GM12891 (cell line): ENCODE measurements at places on chromosomes 11 and 22.

- DNase-seq, result no peak
These were observed 317.8 kb downstream of the BUD13 start for GRCh38 chr11:116454951-116455350.

DNA sequence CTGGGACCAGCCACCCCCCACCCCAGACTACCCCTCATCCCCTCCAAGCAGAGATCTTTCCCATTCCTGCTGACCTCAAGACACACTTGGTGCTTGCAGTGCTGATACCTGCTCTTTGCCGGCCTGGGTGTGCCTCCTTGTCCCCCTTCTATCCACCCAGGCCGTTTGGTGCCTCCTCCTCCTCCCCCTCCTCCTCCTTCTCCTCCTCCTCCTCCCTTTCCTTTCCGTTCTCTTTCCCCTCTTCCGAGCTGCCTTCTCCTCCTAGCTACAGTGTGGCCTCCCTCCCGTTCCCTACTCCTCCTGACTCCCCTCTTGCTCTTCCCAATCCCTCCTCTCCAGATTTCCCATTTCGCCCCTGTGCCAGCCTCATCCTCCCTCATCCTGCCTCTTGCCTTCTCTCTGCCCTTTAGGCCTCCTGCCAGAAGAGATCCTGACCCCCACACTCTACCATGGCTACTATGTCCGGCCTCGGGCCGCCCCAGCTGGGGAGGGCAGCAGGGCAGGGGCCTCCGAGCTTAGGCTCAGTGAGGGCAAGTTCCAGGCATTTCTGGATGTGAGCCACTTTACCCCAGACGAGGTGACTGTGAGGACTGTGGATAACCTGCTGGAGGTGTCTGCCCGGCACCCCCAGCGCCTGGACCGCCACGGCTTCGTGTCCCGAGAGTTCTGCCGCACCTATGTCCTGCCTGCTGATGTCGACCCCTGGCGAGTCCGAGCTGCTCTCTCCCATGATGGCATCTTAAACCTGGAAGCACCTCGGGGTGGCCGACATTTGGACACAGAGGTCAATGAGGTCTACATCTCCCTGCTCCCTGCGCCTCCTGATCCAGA lies 712 bp downstream of the HSPB2 start:
- DNase-seq, result no peak

DNA sequence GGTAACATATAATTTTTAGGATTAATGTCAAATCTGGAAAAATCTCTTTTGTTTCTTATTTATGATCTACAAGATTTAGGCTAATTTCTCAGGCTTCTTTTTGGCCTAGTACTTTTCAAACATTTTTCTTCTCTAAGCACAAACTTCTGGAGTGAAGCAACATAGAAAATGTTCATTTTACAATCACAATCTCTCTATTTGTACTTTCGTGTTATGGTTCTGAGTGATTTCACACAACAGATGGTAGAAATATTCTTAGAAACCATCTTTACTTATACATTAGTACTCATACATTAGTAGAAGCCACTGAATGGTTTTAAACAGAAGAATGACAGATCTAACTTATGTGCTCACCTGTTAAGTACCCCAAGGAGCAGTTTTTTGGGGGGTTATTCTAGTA lies 106.3 kb upstream of the ANO3 start:
- DNase-seq, result no peak

GRCh38 chr11:8283100-8283464 lies 19.4 kb upstream of the LMO1 start:
- DNase-seq, result no peak

GRCh38 chr22:35739076-35739930 lies 21.6 kb downstream of the APOL5 start:
- no peak for DNase-seq

DNA sequence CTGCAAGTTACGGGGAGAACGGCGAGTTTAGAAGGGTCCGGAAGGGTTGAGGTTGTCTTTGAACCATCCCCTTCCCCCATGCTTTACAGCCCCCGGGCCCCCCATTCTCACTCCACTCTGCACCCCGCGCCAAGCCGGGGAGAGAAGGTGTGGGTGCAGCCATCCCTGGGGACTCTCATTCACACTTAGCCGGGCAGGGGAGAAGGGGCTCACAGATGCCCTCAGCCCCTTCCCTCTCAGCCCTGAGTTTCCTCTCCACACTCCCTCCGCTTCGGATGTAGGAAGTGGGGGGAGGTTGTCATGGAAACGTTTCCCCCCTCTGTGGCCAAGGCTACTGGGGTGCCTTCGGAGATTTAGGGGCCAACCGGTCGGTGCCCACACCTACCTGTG lies 334 bp downstream of the CADM1 start:
- no peak for DNase-seq

DNA sequence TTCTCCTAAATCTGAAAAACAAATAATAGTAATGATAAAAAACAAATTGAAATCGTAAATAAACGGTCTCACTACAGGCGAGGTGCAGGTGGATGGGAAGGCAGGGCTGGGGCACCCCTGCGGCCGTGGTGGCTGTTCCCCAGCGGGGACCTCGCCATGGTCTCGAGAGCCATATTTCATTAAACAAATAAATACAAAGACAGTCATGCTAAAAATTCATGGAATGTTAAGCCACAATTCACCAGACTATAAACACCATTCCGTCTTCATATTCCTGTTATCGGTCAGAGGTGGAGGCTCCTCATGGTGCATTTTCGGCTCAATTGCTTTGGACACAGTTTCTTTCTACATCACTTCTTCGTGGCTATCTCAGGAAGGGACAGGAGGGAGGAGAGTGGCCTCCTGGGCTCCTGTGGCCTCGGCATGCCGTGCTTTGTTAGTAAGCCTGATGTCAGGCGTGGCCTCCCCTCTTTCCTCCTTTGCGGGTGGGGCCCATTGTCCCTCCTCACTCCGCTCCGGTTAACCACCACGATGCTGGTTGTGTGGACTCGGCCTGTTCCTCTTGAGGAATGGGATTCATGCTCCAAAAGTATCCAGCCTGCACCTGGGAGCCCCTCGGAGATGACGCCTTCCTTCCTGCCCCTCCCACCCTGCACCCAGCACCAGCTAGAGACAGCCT lies 16.1 kb upstream of the BRSK2 start:
- no peak for DNase-seq

DNA sequence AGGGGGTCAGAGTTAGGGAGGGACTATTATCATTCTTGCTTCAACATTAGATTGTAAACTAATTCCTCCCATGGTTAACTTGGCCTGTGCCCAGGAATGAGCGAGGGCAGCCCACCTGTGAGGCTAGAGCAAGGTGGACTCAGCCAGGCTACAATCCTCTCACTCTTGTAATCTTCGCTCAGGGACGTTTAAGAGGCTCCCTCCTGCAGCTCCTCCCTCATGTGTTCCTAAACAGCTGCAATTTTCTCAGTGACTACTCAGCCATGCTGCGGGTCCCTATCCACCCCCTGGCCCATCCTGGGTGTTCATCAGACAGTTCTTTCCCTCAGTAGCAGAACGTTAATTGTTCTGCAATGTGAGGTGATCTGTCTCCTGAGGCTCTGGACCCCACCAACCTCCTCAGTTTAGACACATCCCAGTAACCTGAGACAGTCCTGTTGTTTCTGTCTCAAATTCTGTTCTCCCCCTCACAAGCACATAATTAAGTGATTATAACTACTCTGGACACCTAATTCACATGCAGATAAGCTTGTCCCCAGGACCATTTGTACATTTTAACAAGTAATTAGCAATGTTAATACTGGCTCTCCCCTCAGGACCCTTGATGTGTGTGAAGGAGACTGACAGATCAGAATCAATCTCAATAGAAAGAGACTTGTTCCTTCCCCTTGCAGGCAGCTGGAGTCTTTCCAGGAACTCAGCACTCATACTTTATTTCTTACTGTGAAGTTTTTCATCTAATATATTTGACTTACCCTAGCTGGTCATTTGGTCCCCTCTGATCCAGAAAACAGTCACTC lies 337.2 kb upstream of the B3GAT1 start:
- DNase-seq, result no peak

GRCh38 chr22:30439836-30440235 lies 14.3 kb downstream of the MTFP1 start:
- DNase-seq, result no peak

DNA sequence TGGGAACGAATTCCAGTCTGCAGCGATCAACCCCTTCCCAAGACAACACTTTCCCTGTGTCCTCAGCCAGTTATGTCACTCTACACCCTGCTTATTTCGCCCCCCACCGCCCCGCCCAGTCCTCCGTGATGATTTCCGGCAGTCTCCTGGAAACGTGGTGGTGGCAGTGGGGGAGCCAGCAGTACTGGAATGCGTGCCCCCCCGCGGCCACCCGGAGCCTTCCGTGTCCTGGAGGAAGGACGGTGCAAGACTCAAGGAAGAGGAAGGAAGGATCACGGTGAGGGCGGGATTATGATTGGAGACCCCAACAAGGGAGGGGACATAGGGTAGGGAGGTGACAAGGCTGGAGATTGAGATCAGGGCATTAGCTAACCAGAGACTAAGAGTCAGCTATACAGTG lies 4.1 kb downstream of the ROBO3 start:
- no peak for DNase-seq

DNA sequence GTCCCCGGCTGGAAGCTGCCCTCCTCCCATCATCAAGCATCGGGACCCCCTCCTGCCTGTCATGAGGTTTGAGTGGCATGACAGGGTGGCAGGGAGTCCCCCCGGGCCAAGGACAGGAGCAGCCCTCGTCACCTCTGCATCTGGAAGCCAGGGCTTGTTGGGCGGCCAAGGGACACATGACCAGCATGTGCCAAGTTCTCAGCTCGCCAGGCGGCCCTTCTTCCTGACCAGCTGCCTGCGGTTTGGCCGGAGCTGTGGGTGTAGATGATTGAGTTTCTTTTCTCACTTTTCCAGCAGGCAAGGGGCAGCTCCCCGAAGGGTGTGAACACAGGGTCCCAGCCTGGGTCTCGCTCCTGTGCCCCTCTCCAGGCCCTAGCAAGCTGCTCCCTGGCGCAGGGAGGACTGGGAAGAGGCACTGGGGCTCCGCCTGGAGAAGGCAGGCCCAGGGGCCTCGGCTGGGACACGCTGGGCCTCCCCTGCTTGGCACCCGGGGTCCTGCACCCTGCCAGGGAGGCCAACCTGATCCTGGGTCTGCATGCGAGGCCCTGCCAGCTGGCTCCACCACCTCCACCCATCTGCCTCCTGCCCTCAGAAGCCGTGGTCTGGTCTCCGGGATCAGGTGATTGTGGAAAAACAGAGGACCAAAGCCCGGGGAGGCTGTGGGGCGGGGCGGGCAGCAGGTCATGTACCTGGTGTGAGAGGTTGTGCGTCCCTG lies 13.4 kb downstream of the ARHGAP8 start:
- no peak for DNase-seq

GRCh38 chr11:16809886-16810668 lies 71.6 kb downstream of the C11orf58 start:
- no peak for DNase-seq

DNA sequence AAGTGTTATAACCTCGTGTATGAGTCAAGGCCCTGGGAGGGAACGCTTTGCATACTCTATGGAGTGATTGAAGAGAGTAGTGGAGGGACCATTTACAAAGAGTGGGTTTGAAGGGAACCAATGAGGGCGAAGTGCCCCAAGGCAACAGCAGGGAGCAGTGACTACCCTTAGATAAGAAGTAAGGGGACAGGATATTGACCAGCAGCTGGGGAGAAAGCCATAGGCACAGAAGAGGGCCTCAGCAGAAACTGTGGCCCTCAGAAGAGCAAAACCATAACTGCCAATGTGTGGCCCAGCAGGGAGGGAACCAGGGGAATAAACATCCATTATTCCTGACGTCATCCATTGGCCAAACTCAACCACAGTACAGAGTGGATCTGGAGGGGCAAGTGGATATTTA lies 24.7 kb downstream of the PARVA start:
- DNase-seq, result no peak

DNA sequence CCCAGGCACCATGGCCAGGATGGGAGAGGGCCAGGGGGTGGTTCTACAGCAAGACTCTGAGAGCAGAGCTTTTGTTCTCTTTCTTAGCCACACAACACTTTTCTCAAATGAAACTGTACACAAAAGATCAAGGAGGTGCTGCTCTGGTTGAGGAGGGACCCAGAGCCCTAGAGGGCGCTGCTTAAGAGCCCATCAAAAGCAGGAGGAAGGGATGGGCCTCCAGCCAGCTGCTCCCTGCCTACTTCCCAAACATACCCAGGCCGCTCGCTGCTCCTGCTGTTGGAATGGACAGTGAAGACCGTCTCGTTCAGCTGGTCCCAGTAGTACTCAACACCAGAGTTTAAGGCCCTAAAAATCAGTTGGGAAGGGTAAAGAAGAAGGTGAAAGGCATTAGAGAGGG lies 18.4 kb upstream of the CHRM4 start:
- DNase-seq, result no peak

- no peak for DNase-seq
These were observed 543.7 kb upstream of the RAG2 start for GRCh38 chr11:37141707-37142106.

DNA sequence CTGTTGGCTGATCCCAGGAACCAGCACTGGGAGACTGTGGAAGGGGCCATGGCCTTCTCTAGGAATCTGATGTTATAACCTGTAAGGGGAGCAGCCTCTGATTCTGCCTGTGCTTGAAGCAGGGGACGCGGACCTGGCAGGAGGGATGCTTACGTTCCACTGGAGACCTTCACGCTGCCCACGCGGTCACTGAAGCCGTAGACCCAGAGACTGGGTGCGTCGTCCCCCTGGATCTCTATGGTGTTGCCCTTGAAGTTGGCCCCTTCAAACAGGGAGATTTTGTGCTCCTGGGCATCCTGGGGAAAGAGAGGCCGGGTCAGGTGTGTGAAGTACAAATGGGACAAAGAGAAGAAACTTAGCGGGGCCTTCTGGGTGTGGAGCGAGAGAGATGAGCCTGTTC lies 11.8 kb upstream of the TPST2 start:
- DNase-seq, result no peak

GRCh38 chr11:102719620-102720277 lies 5.0 kb downstream of the MMP8 start:
- DNase-seq, result no peak
